ENCODE measurements at places on chromosomes 6 and 20.

DNA sequence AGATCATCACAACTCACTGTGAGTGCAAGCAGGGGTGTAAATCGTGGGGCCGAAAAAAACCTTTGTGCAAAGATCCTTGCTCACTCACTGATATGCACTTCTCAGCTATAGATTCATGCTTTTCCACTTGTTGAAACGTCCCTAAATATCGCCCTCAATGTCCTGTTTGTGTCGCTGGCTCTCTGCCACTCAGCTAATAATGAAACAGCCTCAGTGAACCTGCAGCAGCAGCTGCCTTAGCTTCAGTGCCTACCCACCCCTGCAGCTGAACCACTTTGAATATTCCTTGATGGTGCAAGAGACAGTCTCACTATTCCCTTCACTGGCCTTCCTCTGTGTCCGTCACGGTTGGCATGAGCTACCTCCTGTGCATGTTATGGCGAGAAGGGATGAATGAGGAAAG is 128.9 kb upstream of the NAA20 start:
- no peak for DNase-seq

GRCh38 chr6:6804843-6805615 is 216.5 kb downstream of the LY86 start:
- no peak for DNase-seq

DNA sequence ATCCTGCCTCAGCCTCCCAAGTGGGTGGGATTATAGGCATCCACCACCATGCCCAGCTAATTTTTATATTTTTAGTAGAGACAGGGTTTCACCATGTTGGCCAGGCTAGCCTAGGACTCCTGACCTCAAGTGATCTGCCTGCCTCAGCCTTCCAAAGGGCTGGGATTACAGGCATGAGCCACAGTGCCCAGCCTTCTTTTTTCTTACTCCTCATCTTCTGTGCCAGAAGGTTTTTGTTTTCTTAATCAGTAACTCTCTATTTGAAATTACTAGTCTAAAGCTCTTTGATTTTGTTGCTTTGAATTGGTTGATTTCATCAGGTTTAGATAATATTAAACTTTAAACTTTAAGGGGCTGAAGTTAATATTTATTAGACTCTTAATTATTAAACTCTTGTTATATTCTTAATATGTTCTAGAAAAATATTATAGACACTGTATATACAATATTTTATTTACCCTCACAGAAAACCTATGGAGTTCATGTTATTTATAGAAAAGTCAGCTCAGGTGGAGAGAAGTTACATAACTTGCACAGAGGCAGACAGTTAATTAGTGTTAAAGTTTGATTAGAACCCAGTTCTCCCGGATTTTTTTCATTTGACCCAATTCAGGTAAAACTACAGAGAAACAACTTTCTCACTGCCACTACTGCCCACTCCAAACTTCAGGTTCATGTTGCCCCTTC is 177.4 kb upstream of the SGK1 start:
- DNase-seq, result no peak

- DNase-seq, result peak; percentile 65
These were observed 174.6 kb downstream of the GJA10 start for GRCh38 chr6:90068703-90069523.

DNA sequence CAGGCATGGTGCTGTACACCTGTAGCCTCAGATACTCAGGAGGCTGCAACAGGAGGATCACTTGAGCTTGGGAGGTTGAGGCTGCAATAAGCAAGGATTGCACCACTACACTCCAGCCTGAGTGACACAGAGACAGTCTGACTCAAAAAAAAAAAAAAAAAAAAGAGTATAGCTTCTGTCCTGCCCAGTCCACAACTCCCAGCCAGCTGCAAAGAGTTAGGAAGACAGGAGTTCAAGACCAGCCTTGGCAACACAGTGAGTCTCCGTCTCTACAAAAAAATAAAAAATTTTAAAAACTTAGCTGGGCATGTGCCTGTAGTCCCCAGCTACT is 28.3 kb upstream of the TLDC2 start:
- DNase-seq, result no peak

DNA sequence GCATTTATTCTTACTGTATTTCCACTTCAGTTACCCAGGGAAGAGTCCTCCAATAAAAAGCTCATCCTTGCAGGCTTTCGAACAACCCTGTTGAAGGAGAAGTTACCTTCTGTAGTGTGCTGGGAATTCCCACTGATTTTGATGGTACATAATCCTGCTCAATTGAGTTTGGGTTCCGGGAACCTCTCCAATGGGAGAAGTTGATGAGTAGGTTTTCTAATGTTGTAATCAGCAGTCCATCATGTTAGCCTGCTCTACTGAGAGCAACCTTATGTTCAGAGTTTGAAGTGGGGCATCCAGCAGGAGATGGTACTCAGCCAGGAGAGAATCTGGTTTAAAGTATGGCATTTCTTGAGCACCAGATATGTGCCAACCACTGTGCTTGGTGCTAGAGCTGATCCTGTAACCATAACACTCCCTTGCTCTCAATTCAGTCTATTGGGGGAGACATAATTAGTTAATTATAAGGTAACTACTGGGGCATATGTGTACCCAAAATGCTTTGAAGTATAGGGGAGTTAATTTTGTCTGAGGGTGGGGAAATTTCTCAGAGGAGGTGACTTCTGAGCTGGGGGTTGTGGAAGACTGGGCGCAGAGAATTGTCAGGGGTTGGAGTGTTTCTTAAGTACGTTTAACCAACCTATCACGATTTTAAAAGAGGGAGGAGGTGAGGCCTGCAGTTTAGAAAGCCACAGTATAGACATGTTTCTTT is 2.1 kb downstream of the TOP1 start:
- DNase-seq, result peak; percentile 68

GRCh38 chr6:9540534-9541126 is 874.2 kb downstream of the TFAP2A start:
- DNase-seq, result peak; percentile 59

- DNase-seq, result peak; percentile 61
These were observed 6.0 kb upstream of the LATS1 start for GRCh38 chr6:149723771-149724417.

- DNase-seq, result no peak
These were observed 69.6 kb downstream of the EYS start for GRCh38 chr6:65637289-65638046.

DNA sequence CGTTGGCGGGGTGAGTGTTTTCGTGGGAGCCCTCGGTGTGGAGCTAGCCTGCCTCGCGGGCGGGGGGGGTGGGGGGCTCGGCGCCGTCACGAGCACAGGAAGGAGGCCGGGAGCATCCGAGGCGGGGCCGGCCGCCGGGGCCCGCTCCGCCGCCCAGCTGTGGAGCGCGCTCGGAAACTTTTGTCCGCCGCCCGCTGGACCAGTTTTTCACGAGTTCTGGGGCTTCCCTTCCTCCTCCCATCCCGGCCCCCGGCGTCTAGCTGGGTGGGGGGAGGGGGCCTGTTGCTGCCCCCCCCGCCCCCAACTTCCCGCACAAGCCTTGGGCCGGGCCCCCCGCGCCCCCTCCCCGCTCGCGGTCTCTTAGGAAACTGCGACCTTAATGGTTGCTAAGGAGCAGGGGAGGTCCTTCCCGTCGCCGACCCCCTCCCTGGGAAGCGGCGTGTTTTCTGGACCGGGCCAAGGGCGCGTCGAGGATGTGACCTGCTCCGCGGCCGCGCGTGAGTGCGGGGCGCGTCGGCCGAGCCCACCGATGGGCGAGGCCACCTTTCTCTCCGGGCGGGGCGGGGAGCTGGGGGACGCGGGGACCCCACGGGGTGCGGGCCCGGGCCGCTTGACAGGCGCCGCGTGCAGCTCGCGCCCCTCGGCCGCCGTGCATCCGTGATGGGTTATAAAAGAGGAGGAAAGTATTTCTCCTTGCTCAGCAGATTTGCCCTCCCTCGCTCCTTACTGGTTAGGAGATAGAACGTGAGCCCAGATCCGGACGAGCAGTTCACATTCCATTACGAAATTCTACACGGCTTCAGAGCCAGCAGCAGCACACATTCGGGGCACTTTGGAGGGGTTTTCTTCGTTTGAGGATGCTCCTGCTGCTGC is 1.4 kb downstream of the RREB1 start:
- DNase-seq, result peak; percentile 78

GRCh38 chr20:62322492-62323041 is 19.8 kb downstream of the ADRM1 start:
- DNase-seq, result no peak

GRCh38 chr6:109239651-109240321 is 142.5 kb downstream of the CD164 start:
- no peak for DNase-seq

DNA sequence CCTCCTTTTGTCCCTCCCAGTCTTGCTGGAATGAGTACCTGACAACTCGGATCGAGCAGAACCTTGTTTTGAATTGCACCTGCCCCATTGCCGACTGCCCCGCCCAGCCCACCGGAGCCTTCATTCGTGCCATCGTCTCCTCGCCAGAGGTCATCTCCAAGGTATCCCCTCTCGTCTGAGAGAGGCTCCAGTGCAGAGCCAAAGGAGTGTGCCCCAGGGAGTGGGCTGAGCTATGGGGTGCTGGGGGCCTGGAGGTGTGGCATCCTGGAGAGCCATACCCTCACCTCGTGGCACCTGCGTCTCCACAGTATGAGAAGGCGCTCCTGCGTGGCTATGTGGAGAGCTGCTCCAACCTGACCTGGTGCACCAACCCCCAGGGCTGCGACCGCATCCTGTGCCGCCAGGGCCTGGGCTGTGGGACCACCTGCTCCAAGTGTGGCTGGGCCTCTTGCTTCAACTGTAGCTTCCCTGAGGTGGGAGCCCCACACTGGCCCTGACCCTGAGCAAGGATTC is 8.8 kb downstream of the DNPH1 start:
- no peak for DNase-seq

DNA sequence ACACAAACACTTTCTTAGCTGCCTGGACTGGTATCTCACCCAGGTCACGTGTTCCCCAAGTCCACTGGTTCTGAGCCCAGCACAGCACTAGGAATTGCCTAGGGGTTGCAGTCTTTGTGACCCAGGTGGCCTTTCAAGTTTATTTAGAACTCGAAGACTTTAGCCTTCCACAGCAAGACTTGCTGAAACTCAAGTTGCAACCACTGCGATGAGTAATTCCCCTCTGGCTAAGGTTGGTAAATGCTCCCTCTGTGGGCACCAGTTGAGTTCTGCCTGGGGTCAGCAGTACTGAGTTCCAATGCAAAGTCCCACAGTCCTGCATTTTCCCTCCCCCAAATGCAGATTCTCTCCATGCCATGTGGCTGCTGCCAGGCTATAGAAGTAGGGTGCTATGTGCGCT is 77.6 kb upstream of the MOCS1 start:
- DNase-seq, result no peak

DNA sequence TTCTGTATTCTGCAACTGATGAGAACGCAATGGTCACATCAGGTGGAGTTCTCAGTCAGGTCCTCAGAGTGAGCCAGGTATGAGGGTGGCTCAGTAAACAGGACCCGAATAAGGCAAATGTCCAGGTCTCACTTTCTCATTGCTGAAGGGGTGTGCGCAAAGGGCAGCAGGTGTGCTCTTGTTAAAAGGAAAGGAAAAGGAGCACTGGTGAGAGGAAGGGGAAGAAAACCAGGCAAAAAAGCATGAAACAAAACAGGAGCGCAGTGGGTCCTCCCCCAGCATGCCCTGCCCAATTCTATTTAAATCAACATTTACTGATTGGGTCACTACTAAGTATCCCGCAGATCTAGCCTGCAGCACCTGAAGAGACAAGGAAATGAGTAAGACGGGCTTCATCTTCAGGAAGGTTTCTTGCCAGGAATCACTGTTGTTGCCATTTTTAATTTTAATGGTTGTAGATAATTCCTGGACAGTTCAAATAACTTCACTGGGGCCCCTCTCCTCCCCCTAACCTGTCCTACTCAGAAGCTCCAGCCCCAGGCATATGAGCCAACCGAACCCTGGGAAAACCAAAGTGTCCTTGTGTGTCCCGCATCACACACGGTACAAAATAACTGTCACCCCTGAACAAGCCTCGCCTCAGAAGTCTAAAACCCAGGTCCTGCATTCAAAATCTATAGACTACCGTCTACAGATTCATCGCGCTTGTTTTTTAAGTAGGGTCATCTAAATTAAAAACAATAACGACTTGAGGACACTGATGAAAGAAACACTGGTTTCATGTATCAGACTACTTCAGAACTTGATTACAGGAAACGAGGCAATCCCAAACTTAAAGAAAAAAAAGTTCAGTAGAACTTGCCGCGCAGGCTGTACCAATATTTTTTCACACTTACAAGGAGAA is 980 bp downstream of the MBOAT1 start:
- no peak for DNase-seq
